Pancreas (tissue), 10 donors: ENCODE measurements at places on chromosomes 16 and 17. TPM values are rescaled to one million over a fixed set of nuclear protein-coding genes. Genes with fewer than 3 reads are reported as not detected.

TBX2 gene
- polyA plus RNA-seq: 5.9 TPM

CCDC78 gene
- polyA plus RNA-seq: 7.7 TPM

NTN3 gene
- polyA plus RNA-seq: 0.08 TPM

KCNJ18 gene
- polyA plus RNA-seq: not detected

PHLPP2 gene
- 1.3 TPM for polyA plus RNA-seq

FOXO3B gene
- 0.47 TPM for polyA plus RNA-seq

ABI3 gene
- 3.0 TPM for polyA plus RNA-seq

ADAP2 gene
- polyA plus RNA-seq: 2.7 TPM

RASL10B gene
- 2.5 TPM for polyA plus RNA-seq

B3GNT9 gene
- 9.3 TPM for polyA plus RNA-seq

ABCC11 gene
- polyA plus RNA-seq: 0.11 TPM

RAB37 gene
- 3.1 TPM for polyA plus RNA-seq

MPO gene
- polyA plus RNA-seq: 0.19 TPM

DCUN1D3 gene
- polyA plus RNA-seq: 4.0 TPM

GNG13 gene
- not detected for polyA plus RNA-seq

FZD2 gene
- 0.91 TPM for polyA plus RNA-seq

NRN1L gene
- polyA plus RNA-seq: 2.7 TPM

SMIM22 gene
- 367 TPM for polyA plus RNA-seq

UBALD1 gene
- polyA plus RNA-seq: 42.5 TPM

ORMDL3 gene
- polyA plus RNA-seq: 36.4 TPM

JPH3 gene
- 1.9 TPM for polyA plus RNA-seq

RND2 gene
- polyA plus RNA-seq: 1.1 TPM

TNK1 gene
- 10.8 TPM for polyA plus RNA-seq

KIF19 gene
- polyA plus RNA-seq: 13.5 TPM

ZSCAN10 gene
- polyA plus RNA-seq: not detected

KRT9 gene
- polyA plus RNA-seq: not detected

KRT33A gene
- polyA plus RNA-seq: not detected

IL4R gene
- polyA plus RNA-seq: 49.7 TPM

SUMO2 gene
- polyA plus RNA-seq: 62.6 TPM

ZNHIT3 gene
- 31.8 TPM for polyA plus RNA-seq

HSD17B2 gene
- polyA plus RNA-seq: 33.1 TPM

CETP gene
- 0.26 TPM for polyA plus RNA-seq

RPS15A gene
- 1,808 TPM for polyA plus RNA-seq
